ENCODE measurements at places on chromosomes 5 and 9.

DNA sequence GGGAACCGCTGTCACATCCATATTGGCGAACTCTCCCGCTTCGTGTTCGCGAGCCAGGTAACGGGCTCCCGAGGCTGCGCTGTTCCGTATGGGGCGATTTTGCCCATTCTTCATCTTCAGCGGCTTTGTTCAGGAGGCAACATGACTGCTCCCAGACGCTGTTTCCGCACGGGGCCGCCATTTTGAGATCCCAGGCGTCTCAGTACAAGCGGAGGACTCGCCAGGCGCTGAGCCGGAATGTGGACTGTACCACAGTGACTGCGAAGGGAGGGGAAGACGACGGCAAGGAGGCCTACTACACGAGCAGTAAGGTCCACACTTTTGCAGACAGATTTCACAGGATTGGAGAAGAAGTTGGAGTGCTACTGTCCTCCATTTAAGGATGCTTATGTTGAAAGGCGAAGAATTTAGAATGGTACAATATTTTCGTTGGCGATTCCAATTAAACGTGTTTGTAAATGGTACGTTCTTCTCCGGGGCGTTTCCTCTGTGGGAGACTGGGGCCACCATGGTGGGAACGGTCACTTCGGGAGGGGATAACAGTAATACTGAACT, 41.6 kb upstream of the ZNF300 start:
- no peak for DNase-seq

DNA sequence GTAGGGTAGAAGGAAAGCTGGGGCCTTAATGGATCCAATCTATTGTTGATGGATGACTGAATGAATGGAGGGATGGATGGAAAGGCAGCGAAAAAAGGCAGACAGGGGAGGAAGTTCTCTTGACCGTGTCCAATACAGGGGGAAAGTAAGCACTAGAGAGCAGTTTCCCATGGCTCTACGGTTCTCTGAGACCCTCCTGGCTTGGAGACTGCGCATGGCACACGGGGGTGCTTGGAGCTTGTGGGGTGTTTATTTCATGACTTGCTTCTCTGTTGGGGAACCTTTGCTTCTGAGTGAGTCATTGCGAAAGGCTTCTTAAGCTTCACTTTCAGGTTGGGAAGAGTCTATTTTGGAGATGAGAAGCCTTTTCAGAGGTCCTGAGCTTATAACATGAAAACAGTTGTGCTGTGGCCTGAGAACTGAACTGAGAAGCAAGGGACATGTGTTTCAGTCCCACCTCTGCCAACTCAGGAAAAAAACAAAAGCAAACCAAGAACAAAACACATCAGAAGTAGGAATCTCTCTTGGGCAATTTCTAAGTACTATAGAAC, 12.8 kb upstream of the TEX48 start:
- peak; percentile 47 for DNase-seq

GRCh38 chr5:112183103-112183711, 235.9 kb downstream of the EPB41L4A start:
- DNase-seq, result peak; percentile 35

DNA sequence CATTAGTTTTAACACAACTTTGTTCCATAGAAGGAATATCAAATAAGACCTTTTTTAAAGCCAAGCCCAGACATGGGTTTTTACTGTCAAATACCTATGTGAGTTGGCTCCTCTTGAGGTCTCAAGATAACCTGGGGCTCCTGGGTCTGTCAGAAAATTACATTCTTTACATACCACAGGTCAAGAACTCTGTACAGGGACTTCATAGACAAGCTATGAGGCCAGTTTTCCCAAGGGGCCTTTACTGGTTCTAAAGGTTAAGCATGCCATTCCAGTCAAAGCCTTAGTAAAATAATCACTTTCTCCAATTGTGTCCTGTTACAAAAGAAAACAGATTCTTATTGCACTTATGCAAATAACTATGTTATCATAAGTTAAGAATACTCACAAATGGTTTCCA, 15.5 kb upstream of the SMC2 start:
- no peak for DNase-seq

GRCh38 chr5:59666440-59667068, 227.0 kb downstream of the PDE4D start:
- DNase-seq, result no peak

GRCh38 chr5:172692981-172693380, 51.9 kb downstream of the NEURL1B start:
- no peak for DNase-seq

DNA sequence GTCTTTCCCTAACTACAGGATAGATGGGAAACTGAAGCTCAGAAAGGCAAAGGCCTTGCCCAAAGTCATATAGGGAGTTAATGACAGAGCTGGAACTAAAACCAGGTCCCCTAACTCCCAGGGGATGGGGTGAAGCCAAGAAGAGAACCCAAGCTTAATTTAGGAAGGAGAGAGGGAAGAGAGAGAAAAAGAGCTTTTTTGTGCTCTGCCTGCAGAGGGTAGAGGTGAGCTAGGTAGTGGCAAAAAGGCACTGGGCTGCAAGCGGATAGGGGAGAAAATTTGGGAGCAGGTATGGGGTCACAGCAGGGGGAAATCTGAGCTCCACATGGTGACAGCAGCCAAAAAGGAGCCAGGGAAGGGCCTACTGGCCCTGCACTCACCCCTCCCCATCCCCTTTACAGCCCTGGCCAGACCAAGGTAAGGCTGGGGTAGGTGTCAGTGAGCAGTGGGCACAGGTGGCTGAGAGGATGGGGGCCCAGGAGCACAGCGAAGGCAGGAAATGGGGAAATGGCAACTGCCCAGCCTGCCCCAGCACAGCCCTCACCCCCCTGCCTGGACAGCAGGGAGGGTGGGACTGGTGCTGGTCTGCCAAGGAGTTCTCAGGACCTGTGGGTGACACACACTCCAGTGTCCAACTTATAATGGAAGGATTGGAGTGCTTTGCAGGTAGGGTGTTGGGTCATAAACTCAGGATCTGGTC, 3.3 kb downstream of the ENHO start:
- DNase-seq, result no peak

DNA sequence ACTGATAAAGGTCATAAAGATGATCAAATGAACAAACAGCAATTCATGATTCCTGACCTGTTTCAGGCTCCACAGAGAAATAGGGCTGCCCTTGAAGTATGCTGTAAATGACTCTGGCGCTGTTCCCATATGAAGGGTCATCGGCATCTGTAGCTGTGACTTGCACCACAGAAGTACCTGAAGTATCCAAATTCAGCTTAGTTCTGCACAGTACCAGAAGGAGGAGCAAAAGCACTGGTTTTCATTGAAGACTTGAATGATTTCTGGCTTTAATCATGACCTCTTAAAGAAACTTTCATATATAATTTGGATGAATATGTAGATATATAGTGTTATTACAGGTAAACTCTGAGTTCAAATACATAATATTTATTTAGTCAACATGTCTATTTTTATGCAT, 109.1 kb downstream of the CDH10 start:
- DNase-seq, result no peak

DNA sequence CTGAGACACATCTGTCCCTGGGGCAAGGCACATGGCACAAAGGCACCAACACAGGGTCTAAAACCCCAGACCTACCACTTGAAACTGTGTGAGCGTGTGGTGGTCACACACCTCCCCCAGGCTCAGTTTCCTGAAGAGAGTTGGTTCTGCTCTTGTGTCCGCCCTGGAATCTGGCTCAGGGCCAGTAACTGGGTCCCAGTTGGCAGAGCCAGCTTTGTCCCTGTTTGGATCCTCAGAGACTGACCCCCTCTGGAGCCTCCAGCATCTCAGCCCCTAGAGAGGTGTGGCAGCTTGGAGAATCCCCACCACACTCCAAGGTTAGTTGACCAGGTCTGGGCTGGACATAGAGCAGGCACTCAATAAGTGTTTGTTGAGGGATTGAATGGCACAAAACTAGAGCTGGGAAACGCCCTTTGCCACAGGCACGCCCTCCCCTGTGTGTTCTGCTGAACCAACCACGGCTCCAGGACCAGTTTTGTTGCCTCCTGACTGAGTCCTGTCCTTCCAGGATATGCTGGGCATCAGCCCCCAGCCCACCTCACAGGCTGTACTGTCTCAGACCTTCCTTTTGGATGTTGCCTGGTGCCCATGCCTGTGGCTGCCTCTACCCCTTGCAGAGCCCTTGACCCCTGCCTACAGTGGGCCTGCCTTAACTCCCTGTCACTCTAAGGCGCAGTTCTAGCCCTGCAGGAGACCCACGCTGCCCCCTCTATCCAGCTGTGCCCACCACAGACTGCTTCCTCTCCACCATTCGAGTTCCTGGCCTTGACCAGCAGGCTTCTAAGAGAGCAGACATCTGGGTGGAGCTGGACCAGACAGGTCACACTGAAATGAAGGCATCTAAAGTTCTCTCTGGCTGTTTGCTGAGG, 3.8 kb upstream of the PDLIM4 start:
- no peak for DNase-seq

GRCh38 chr9:106981396-106982287, 118.7 kb downstream of the ZNF462 start:
- no peak for DNase-seq

DNA sequence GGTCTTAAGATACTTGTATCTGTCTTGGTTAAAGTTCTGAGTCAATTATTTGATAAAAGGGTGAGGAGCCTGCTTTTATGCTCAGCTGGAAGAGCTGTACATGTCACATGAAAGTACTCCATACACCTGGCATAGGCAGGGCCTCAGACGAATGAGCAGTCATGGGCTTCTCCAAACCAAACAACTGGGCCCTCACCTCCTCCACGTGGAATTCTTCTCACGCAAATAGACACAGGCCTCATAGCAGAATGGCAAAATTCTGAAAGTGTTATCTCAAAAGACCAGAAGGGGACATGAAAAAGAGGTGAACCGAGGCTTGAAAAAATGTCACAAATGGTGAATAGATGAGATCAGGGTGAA, 48.6 kb downstream of the FAM240B start:
- no peak for DNase-seq

DNA sequence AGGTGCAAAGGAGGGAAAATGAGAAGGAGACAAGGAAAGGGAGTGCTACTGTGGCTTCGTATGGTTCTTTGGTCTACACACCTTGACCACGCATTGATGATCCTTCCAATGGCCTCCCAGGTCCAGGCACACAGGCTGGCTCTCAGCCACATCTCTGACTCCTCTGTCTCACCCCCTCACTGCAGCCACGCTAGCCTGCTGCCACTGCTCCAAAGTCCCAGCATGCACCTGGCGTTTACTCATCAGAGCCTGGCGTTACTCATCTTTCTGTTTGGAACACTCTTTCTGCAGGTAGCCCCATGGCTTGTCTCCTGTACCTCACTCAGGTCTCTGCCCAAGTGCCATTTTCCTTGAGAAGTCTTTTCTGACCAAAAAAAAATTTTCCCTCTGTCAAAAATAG, 195.5 kb downstream of the SNCAIP start:
- DNase-seq, result peak; percentile 10

DNA sequence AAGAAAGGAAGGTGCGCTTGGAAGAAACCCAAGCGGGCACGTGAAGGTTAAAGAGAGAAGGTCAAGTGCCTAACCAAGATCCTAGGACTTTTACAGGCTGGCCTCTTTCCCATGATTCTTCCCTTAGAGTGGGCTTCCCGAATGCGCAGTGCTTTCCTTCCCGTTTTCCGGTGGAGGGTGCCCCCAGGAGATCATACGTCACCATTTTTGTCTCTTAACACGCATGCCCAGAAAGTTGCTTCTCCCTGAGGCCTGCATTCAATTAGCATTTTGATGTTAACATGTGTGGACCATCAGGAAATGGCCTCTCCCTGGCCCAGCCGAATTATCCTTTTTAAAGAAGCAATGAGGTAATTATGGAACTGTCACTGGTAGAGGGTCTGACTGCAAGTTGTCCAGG, 1.9 kb upstream of the RUSC2 start:
- DNase-seq, result no peak

- DNase-seq, result no peak
These were observed 34.1 kb upstream of the RUFY1 start for GRCh38 chr5:179516221-179516620.

- DNase-seq, result no peak
These were observed 193.8 kb downstream of the SLIT3 start for GRCh38 chr5:169106911-169107706.

DNA sequence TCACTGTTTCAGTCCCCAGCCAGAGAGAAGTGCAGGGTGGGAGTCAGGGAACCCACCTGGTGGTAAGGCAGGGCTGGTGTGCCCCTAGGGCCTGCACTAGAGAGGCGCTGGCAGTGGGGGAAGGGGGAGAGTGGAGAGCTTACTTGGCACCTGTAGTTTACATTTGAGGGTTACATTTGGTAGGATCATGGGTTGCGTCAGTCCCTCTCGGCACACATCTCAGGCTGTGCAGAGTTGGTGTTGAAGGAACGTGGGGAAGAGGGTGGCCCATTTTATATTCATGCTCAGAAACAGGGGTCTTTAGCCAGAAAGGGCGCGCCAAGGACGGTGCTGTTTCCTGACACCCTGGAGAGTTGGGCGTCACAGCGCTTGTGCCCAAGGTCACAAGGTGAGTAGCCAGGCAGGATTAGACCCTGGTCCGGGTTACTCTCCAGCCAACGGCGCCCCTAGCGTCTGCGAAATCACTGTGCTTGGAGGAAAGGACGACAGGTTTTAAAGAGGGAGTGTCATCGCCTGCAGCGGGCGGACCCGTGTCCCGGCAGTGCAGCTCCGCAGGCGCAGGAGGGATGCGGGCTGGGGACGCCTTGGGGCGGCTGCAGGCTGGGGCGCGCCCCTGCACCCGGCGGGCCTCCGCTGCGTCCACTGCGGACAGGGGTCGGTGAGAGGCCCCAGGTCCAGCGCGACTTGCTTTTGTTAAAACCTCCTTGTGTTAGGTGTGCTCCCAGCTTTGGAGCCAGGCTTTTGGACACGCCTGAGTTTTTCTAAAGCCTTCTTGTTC, 272.6 kb downstream of the FANCC start:
- DNase-seq, result peak; percentile 20

DNA sequence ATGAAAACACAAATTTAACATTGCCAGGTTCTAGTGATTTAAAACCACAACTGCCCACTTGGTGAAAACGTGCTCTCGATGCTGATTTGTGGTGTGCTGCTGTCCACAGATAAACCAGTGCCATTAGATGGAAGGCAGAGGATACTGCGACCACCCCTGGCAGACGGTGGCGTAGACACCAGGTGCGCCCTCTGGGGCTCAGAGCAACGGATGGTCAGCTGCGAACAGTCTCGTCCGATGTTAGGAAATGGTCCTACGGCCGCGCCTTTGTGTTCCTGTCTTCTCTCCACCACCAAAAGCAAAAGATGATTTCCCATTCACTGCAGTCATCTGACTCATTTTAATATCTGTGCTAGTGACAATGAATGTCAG, 43.2 kb downstream of the UBE2QL1 start:
- DNase-seq, result no peak

- no peak for DNase-seq
These were observed 5.6 kb upstream of the PTGDS start for GRCh38 chr9:136971746-136972145.

GRCh38 chr5:168659286-168659847, 80.2 kb upstream of the PANK3 start:
- no peak for DNase-seq

GRCh38 chr5:21810737-21811316, 1042.3 kb downstream of the CDH12 start:
- peak; percentile 46 for DNase-seq

- peak; percentile 25 for DNase-seq
These were observed 166.9 kb downstream of the CDC42SE2 start for GRCh38 chr5:131430794-131431193.

- no peak for DNase-seq
These were observed 391.1 kb upstream of the GRIA1 start for GRCh38 chr5:153099328-153099727.
